Kidney epithelial cell (primary cell): ENCODE measurements at places on chromosomes 16 and 17. TPM values are rescaled to one million over a fixed set of nuclear protein-coding genes. Genes with fewer than 3 reads are reported as not detected.
A peak's percentile ranks its signal among the peaks of the same experiment; 100 is the strongest.

ATP1B2 gene
- total RNA-seq: not detected in 2 replicates

HIC1 gene
- 8.8 and 11.9 TPM in 2 replicates for total RNA-seq

PDE6G gene
- total RNA-seq: 2.2 and 5.3 TPM in 2 replicates

PRR29 gene
- 0.08 and 0.55 TPM in 2 replicates for total RNA-seq

SDK2 gene
- 1.2 and 1.6 TPM in 2 replicates for total RNA-seq

ITGAD gene
- not detected in 2 replicates for total RNA-seq

CCDC78 gene
- total RNA-seq: 2.5 and 6.1 TPM in 2 replicates

FBXO39 gene
- 0.14 TPM in 1 of 2 replicates, not detected in the other for total RNA-seq

NPIPB6 gene
- total RNA-seq: not detected in 2 replicates

KLHL10 gene
- total RNA-seq: not detected in 2 replicates

DNA sequence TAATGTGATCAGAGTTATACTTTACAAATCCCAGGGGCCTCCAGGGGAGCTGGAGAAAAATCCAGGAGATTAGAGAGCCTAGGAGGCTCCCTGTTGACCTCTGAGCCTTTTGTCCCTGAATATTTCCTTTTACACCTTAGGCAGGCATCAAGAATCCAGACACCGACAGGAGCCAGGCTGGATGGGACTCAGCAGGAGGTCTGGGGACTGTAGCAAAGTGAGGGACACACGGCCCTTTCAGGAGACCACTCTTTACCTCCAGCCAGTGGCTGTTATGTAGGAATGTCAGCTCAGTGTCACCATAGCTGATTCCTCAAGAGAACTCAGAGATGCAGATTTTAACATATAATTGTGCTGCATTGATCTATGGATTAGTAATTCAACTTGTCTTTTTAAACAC, 198.4 kb downstream of the SHISA9 start:
- no peak for DNase-seq

DNA sequence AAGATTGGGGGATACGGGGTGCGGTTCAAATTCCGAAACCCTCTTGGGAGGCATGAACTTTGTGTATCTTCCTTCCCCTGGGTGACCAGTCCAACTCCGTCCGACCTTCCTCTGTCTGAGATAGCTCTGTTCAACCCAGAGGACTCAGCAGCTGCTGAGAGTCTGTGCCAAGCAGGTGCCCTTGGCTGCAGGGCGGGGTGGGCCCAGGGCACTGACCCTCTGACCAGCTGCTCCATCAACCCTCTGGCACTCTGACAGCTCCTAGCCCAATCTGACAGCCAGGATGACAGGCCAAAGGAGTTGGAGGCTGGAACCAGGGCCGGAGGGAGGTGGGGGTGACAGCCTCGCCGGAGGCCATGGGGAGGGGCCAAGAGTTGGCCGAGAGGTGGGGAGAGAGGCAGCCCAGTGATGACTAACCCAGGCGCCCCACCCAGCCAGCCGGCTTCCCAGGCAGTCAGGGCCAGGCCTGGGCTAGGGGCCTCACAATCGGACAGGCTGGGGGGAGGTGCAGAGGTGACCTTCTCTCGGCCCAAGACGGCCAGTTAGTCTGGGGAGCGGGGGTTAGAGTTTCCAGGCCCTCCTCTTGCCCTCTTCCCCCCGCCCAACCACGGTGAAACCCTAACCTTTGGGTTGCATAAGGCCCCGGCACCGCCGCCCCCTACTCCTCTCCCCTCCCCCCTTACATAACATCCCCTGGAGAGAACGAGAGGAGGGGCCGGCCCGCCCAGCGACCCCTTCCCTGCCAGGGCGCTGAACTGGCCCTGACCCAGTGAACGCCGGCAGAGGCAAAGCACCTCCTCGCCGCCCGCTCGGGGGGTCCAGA, 5.0 kb upstream of the TLCD2 start:
- DNase-seq: no peak

GRCh38 chr17:57379237-57379894, 123.0 kb downstream of the MSI2 start:
- DNase-seq: no peak

GRCh38 chr17:43599046-43599395, 52.9 kb upstream of the ETV4 start:
- no peak for DNase-seq

- no peak for DNase-seq
Measured at GRCh38 chr17:77286641-77287431, 146.1 kb downstream of the SEC14L1 start.

DNA sequence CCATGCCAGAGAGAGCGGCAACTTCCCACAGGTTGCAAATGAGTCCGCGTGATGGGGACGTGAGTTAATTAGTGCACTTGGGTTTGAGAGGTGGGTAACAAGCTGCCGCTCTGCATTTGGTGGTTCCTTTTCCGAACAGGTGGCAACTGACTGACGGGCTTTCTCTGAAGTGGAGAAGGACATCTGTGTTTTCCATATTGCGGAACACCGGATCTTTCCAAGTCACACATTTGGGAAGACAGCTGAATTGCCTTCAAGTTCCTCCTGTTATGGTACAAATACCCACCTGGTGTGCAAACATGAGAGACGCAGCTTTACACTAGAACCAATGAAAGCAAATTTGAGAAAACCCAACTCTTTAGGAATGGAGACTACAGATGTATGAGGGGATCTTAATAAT, 451.3 kb upstream of the ZFHX3 start:
- DNase-seq: no peak

- DNase-seq: no peak
Measured at GRCh38 chr16:2514333-2515179, 804 bp downstream of the ATP6V0C start.

DNA sequence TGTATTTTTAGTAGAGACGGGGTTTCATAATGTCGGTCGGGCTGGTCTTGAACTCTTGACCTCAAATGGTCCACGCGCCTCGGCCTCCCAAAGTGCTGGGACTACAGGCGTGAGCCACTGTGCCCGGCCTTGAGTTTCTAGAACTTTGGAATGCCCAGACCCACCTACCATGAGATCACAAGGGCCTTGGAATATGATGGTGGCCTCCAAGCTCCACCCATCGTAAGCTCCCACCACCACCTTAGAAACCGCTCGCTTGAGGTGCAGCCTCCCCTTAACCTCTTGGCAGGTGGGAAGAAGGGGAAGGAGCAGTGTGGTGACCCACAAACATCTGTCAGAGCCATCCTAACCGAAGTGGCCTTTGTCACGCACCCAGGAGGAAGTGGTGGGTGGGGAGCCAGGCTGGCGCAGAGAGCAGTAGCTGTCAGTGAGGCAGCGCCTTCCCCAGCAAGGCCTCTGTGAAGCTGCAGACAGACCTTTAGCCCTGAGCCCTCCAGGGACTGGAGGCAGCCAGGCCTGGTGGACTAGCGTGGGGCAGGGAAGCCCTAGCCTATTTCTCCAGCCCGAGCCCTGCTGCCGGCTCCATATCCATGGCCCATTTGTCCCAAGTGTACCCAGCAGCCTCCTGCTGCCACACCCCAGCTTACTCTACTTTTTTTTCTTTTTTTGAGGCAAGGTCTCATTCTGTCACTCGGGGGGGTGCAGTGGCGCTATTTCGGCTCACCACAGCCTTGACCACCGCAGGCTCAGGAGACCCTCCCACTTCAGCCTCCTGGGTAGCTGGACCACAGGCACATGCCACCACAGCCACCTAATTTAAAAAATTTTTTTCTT, 13.1 kb upstream of the SEPHS2 start:
- DNase-seq: no peak

GRCh38 chr17:9924735-9925191, 19.7 kb upstream of the RCVRN start:
- peak; percentile 38 for DNase-seq

DNA sequence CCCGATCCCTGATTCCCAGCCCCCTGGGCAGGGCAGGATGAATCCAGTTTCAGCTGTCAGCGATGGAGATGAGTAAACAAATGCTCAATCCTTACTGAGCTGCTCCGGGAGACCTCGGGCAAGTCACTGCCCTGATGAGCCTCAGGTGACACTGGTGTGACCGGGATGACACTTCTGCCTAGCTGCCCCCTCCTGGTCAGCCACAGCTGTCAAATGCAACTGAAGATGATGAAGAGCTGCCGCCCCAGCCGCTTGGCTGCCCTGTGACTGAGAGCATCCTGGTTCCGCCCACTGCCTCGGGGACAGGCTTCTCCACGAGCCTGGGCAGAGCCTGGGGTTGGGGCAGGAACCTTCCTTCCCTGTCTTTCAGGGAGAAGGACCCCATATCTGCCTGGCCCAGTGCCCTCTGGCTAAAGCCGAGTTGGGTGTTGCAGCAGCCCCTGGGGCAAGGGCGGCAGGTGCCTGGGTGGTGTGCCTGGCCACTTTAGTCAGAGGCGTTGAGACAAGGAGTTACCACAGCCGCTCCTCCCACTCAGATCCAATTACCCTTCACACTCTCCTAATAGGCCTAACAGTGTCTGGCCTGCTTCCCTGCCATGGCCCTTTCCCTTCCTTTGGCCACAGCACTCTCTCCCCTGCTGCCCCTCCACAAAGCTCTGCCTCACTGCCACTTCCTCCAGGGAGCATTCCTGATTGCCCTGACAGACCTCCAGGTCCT, 5.5 kb downstream of the CCL17 start:
- no peak for DNase-seq

- peak; percentile 1 for DNase-seq
Measured at GRCh38 chr16:55370762-55371482, 46.9 kb downstream of the IRX6 start.

GRCh38 chr17:77830816-77831473, 127.6 kb upstream of the TNRC6C start:
- DNase-seq: no peak
